Neural crest cell (in vitro differentiated cells): ENCODE measurements at places on chromosomes 16 and 17.

- DNase-seq, result no peak
These were observed 15.5 kb upstream of the SALL1 start for GRCh38 chr16:51166541-51166940.

- no peak for DNase-seq
These were observed 102.0 kb downstream of the SOX9 start for GRCh38 chr17:72222661-72223380.

GRCh38 chr17:38585918-38586529 lies 19.7 kb downstream of the SRCIN1 start:
- no peak for DNase-seq

DNA sequence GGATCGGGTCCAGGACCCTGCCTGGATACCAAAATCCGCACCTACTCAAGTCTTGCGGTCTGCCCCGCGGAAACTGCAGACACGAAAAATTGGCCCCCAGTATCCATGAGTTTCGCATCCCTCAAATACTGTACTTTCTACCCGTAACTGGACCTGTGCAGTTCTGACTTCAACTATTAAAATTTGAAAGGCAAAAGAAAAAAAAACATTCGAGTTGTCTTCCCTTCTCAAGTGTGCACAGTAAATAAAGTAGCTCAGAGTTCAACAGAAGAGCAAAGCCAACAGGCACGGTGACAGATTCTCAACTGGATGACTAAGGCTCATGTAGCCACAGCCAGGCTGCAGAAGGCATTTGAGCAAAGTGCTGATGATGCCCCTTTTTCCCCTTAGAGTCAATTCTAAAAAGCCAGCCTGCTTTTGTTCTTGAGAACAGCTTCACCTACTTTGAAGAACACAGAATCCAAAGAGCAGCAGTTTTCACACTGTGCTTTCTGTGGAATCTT lies 32.5 kb downstream of the MARF1 start:
- no peak for DNase-seq

- DNase-seq, result no peak
These were observed 804 bp downstream of the TGFB1I1 start for GRCh38 chr16:31472709-31473203.

- DNase-seq, result no peak
These were observed 4.5 kb downstream of the TBX4 start for GRCh38 chr17:61456688-61457225.
